ENCODE measurements at places on chromosomes 13 and 19.

GRCh38 chr13:45280011-45280410 lies 61.0 kb downstream of the TPT1 start:
- DNase-seq, result no peak

- no peak for DNase-seq
Observed at GRCh38 chr13:112001571-112001970, 65.4 kb upstream of the SOX1 start.

DNA sequence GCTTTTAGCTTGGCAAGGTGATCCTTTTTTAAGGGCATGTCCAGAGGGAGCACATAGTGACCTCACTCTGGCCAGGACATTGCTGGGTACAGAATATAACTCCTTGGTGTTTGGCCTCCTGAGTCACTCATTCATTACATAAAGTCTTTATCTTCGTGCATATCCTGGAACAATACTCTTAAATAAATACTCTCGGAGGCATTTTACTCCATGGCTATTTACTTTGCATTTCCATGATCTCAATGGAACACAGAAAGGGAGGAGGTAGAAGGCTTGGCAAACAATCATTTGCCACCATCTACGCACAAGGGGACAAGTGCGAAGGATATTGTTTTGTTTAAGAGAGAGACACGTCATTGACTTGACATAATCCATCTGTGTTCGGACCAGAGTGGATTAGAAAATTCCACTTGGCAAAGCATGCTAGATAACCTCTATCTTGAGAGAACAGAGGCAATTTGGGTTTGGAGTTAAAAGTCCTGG lies 210.0 kb downstream of the IRS2 start:
- DNase-seq, result no peak

GRCh38 chr13:78323040-78323439 lies 280.3 kb downstream of the POU4F1 start:
- no peak for DNase-seq

DNA sequence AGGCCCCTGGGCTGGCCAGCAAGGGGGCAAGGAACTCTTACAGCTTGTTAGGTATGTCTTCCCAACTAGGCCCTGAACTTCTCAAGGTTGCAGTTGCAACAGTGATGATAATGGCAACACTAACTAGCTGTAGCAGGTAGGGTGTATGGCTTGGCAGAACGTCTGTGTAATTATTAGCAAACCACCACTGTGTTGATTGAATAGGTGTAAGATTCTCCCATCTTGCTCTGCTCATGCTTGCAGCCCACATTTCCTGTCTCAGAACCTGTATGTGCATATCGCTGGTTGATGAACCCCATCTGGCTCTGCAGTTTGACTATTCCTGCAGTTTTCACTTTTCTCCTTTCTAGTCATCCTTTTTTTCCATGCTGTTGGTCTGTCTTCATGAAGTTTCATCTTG lies 178.8 kb downstream of the KATNAL1 start:
- DNase-seq, result no peak

DNA sequence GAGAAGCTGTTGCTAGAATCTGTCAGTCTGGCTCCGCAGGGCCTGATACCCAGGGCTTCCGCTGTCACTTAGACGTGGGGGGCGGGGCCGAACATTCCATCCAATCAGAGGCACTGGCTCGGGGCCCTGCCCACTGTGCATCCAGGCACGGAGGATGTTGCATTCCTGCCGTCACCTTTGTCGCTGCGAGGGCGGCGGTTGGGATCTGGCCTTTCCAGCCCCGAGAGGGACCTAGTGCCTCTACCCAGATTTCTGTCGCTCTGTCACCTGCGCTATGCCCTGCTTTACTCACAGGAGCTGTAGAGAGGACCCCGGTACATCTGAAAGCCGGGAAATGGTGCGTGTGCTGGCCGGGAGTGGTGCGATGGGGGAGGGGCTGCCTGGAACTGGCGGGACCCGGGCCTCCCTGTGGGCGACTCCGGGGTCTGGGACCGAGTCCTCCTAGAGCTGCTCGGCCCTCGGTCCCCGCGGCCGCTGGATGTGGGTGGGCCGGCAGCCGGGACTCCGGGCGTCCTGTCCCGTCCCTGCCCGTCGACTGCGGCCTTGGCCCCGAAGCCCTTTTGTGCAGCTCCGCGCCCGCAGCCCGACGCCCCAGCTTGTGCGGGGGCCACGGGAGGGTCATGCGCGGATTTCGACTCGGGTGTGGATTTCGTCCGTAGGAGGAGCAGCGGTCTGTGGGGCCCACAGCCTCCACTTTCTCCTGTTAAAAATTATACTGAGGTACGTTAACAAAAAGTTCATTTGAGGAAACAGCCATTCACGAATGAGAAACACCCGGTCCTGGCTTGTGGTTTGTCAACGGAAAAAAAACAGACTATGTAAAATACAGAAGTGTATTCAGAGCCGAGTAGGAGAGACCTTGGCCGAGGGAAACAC lies at the start of gene ZNF439:
TSS of gene ZNF439 (plus strand) at position 133 of the 876 bp plus-strand sequence. CDS start at position 275, 142 bp downstream.
- peak; percentile 86 for DNase-seq

DNA sequence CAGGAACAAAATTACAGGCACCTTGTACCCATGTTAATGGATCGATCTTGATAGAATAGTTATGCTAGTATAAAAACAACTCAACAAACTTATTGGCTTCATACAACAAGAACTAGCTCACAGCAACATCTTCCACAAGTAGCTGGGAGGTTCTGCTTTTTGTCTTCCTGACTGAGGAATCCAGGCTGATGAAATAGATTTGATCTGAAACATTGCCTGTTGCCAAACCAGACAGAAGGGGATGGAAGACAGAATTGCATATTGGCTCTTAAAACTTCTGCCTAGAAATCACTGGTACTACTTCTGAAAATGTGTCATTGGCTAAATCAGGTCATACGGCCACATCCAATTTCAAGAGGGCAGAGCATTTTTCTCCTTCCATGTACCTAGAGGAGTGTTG lies 267.3 kb downstream of the RFC3 start:
- DNase-seq, result no peak

DNA sequence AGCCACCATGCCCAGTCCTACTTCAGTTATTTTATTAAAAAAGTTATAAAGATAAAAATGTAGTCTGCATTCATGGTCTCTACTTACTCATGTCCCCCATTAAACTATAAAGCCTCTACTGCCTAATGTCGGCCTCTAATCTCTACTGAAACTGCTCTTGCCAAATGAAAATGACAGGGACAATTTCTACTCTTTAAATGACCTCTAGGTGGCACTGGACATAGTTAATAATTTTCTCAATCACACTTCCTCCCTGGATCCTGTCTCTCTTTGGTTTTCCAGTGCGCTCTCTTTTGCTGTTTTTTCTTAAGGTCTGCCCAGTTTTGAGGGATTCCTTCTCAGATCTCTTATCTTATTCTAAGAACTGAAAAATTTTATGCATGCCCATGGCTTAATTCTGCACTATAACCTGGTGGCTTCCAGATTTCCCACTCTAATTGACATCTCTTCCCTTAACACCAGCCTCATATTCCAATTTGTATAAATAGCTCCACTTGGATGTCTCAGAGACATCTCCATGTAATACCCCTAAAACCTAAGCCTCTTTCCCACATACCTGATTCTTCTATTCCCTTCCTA lies 54.3 kb downstream of the MTMR6 start:
- DNase-seq, result peak; percentile 7

DNA sequence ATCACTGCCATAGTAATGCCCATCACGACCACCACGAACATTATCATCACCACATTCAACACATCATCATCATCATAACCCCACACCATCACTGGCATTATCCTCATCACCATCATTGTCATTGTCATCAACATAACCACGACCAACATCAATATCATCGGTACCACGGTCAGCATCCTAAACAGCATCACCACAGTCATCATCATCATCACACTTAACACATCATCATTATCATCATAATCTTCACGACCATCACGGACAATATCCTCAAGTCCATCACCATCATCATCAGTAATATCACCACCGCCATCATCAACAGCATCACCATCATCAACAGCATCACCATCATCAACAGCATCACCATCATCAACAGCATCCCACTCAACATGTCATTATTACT lies 70.3 kb downstream of the MBD3L1 start:
- DNase-seq, result no peak

GRCh38 chr19:29965492-29965891 lies 23.5 kb downstream of the URI1 start:
- no peak for DNase-seq

GRCh38 chr13:26060357-26060756 lies 8.5 kb upstream of the SHISA2 start:
- no peak for DNase-seq

DNA sequence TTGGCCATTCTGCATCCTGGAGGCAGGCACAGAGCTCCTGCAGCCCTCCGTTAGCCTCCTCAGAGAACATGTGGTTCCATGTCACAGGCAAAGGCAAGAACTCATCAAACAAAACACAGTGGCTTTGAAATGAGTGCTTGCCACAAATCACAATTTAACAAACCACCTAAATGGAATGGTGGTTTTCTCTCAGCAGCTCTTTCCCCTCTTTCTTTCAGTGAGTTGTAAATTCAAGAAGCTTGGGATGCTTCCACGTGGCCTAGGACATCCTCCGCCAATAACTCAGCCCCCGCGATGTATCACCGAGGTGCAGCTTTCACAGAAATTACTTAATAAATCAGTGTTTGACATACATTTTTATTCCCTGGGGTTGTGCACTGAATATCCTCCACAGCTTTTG lies 65.4 kb upstream of the RFC3 start:
- DNase-seq, result no peak

DNA sequence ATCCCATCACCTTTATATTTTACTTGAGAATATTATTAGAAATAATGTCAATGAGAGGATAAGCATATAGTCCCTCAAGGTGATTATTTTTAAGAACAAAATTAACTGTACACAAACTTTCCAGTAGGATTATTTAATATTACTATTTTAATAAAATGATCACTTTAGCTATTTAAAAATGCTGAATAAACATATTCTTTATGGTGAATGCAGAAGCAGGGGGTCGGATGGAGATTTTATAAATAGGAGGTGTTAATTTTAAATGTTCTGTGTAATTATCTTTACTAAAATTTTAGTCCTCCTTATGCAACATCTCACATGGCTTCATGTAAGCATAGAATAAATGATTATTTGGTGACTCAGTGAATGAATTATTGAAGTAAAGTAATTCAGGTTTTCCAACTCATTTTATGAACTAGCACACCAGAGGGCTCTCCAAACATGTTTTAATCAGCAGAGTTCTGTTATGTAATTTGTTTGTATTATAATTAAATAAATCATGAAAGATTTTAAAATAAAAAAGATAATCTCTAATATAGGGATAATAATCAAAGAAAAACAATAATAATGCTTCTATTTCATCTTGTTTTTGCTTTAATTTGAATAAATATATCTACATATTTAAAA lies 1635.2 kb downstream of the EFNB2 start:
- no peak for DNase-seq

DNA sequence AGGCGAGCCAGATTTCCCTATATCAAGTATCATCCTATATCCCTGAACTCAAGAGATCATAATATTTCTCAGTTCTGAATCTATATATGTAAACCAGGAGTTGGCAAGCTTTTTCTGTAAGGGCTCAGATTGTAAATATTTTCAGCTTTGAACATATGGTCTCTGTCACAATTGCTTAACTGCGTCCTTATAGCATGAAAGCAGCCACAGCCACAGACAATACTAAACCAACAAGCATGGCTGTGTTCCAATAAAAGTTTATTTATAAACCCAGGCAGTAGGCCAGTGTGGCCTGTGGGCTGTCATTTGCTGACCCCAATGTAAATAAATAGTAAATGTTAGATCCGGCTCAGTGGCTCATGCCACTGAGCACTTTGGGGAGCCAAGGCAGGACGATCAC lies 12.2 kb upstream of the MYH14 start:
- DNase-seq, result no peak

DNA sequence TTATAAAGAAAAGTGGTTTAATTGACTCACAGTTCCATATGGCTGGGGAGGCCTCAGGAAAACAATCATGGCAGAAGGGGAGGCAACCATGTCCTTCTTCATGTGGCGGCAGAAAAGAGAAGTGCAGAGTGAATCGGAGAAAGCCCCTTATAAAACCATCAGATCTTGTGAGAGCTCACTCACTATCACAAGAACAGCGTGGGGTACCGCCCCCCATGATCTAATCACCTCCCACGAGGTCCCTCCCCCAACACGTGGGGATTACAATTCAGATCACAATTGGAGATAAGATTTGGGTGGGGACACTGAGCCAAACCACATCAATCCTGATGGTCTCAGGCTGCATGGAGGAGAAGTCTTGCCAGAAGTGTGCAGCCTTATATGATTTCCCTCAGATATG lies 26.0 kb downstream of the TM9SF2 start:
- DNase-seq, result no peak

DNA sequence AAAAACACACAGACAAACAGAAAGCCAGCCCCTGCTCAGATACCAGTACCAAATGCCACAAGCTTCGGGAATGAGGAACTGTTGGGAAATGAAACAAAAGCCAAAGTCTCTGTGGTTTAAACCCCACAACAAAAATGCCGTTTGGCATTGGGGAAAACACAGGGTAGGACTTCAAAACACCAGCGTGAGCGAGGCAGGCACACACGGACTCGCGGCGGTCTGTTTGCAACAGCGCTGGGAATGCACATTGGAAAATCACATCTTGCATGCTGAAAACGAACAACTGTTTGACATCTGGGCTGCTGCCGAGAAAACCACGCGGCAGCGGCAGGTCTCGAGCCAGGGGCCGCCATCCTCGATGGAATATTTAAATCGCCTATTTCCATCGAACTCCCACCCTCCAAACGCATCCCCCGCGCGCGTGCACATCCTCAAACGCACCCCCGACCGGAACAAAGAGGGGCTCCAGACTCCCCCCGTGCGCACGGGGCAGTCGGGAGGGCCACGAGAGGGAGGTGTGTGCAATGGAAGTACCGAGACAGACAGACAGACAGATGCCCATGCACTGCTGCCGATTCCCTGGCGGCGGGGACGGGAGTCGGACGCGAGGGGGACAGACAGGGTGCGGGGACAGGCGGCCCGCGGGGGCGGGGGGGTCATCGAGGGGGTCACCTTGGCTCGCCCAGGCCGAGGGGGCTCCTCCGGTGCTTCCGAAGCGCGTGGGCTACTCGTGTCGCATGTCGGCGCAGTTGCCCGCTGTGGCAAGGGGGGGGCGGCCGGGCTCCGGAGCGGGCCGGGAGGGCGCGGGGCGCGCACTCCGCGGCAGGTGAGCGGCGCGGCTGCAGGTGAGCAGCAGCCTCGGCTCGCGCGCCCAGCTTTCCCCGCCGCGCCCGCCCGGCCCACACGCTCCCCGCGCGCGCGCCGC lies at the start of gene GPR12:
TSS of gene GPR12 (minus strand) at position 880 of the 925 bp plus-strand sequence. CDS start 959 bp downstream, outside the sequence.
- no peak for DNase-seq

Data from CD4-positive, alpha-beta T cell treated with Interleukin-6 at 100 ng/mL for 8 hours (primary cell).